Caki2 (cell line): ENCODE measurements at places on chromosomes 11 and 22.

- no peak for DNase-seq
These were observed 51.8 kb downstream of the SLC22A12 start for GRCh38 chr11:64642871-64643255.

DNA sequence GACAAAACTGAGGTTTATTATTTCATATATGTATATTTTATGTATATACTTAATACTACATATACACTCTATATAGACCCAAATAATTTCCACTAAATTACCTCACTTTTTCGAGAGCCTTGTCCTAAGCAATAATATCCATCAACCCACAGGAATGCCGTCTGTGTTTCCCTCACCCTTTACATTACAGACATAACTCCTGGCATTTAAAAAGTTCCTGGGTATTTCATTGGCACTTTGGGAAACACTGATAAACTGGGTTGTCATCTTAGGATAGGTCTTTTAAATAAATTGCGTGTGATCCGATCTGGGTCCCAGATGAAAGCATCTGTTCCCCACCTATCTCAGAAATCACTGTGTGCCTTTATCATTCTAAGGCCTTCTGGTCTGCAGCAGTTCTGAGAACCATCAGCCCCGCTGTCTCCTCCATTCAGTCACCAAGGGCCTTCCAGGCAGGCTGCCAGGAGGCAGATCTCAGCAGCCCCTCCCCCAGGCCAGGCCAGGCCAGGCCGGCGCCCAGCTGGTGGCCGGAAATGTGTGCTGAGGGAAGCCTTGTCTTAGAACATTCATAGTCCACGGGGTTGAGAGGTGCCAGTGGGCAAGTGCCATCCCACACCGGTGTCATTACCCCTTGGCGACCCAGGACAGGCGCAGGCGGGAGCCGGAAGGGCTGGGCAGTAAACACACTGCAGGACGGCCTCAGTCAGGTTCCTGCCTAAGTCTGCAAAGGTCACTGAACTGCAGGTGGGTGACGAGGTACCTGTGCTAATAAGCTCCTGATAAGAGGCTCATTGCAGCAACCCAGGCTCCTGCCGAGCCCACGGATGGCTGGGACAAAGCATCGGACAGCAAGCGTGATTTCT lies 3.3 kb downstream of the FGF19 start:
- DNase-seq = no peak

- DNase-seq = no peak
These were observed 26.0 kb downstream of the POU2AF1 start for GRCh38 chr11:111352935-111353710.

DNA sequence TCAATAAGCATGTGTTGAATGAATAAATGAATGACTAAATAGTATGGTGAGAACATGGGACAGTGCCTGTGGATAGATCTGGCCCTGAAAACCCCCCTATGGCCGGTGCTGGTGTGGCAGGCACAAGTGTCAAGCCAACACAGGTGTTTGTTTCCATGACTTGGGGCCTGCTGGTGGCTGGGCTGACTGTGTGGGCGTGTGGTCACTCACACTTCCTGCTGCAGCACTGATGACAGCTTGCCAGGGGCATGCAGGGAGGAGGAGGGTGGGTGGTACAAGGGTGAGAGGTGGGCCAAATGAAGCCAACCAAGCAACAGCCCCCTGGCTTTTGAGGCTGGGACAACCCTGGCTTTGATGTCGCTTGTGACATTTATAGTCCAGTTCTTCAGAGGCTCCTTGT lies 30.3 kb upstream of the ABCC8 start:
- no peak for DNase-seq

DNA sequence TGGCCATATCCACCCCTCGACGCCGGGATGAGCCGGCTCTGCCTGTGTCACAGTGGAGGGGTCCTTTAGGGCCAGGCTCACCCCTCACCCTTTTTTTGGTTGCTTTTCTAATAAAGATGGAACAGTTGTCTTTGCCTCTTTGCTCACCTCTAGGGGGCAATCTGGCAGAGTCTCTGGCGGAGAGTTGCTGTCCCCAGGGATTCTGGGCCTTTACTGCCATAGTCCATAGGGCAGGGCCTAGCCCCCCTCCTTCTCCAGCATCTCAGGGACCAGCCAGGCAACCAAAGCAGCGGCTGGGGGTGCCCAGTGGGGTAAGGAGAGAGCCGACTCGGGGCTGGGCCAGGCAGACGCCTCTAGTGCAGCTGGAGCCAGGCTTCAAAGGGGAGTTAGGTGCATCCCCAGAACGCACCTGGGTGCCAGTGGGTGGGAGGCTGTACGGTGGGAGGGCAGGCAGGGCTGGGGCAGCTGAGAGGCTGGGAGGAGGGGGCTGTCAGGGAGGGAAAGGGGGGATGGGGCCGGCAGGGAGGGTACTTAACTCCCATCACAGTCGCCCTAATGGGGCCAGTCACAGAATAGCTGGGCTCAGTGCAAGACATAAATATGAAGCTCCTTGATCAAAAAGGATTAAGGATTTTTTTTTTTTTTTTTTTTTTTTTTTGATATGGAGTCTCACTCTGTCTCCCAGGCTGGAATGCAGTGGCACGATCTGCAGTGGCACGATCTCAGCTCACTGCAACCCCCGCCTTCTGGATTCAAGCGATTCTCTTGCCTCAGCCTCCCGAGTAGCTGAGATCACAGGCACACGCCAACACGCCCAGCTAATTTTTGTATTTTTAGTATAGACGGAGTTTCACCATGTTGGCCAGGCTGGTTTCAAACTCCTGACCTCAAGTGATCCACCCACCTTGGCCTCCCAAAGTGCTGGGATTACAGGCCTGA lies 2.5 kb upstream of the SUSD2 start:
- DNase-seq = no peak

- no peak for DNase-seq
These were observed 884.5 kb downstream of the NTM start for GRCh38 chr11:132254906-132255305.

- DNase-seq = no peak
These were observed 30.7 kb upstream of the LMO1 start for GRCh38 chr11:8294251-8294935.

DNA sequence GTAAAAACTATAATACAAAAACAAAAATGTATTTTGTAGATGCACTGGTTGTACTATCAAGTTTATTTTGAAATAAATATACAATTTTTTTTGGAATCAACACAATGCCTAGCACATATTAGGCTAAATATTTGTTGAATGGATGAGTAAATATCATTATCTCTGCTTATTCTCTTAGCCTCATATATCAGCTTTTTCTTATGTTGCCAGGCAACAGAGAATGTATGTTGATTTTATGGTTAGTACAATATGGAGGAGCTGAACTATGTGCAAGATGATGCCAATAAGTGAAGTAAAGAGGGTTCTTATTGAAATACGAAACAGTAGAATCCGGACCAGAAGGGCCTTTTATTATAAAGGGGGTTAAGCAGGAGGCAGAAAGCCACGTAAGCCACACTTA lies 94.9 kb downstream of the FAR1 start:
- DNase-seq = no peak

DNA sequence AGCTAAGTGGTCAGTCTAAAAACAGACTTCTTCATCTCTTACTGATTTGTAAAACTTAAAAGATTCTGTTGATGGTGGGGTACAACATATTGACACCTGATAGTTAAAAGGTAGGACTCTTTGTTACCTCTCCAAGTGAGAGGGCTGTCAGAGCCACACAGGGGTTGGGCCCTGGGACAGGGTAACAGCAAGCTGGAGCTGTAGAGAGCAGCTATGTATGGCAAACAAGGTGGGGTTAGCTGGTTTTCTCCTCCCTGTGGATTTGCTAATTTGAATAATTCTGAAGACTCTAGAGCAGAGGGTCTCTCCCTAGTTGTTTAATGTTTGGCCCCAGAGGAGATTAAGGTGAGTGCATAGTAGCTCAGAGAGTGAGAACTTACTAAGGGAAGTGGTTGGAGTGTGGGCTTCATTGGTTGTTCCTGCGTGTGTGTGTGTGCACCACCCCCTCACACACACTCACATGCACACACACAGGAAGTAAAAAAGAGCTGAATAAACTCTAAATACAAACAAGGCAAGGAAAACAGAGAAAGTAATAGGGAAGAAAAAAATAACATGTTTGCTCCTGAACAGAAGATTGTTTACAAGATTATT lies 9.2 kb upstream of the GAS2 start:
- DNase-seq = no peak

DNA sequence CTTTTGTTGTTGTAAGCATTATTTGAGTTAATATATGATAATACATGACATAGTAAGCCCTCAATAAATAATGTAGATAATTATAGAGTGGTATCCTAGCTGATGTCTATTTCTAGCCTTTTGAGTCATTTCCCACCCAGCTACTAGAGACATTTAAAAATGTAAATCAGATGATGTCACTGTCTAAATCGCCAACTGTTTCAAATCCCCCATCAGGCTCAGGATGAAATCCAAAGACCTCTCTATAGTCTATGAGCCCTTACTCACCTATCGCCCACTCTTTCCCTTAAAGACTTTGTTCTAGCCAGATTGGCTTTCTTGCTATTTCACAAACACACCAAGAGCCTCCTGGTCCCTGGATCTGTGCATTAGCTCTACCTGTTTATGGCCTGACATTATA lies 135.4 kb upstream of the PLET1 start:
- DNase-seq = no peak

GRCh38 chr11:65188486-65188885 lies 6.8 kb downstream of the CAPN1 start:
- no peak for DNase-seq

- DNase-seq = no peak
These were observed 66.9 kb downstream of the AMOTL1 start for GRCh38 chr11:94834911-94835593.

- no peak for DNase-seq
These were observed 31.3 kb upstream of the RRM1 start for GRCh38 chr11:4063348-4063747.

GRCh38 chr11:8092587-8093424 lies 11.8 kb downstream of the TUB start:
- DNase-seq = peak; percentile 39

- no peak for DNase-seq
These were observed 89.9 kb upstream of the LDLRAD3 start for GRCh38 chr11:35853971-35854370.

- DNase-seq = no peak
These were observed 12.3 kb downstream of the TSPAN32 start for GRCh38 chr11:2314136-2314524.

DNA sequence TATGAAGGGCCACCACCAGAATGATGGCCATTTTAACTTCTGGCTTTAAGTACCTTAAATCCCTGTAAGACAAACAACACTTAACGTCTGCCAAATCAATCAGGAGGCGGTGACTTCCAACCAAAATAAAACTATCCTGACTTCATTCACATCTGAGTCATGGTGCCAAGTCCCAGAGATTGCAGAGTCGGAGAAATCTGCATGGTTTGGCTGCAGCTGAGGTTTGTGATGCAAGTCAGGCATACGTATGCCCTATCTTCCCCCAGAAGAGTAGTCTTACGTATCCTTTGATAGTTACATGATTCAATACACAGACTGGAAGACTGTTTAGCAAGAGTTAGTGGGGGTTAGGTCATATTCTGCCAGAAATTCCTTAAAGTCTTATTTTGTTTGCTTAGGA lies 1.7 kb upstream of the GAB2 start:
- DNase-seq = peak; percentile 20

DNA sequence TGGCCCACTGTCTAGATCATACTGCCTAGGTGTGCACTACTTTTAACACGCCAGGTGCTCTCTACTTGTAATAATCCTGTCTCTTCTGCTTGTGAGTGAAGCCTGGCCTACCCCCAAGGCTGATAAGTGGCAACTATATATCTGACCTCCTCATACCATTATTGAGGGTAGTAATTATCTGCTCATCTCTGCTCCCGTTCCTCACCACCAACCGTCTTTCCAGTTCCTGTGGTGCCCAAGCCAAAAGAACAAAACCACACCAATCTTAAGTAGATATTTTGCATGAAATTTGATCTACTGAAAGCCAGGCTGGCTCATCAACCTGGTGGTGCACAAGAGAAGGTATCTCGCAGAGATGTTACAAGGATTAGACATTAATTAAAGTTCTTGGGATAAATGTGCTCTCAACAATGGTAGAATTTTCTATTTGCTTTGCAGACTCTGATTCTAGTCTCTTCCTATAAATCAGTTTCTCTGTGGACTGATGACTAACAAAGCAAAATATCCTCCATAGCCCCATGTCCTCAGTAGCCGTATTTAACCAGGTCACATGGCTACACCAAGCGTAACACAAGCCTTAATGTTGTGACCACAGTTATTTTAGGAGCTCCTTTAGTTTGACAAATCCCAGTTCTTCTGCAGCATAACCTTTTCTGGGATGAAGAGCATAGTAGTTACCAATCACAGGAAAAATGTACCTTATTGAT lies 267.2 kb downstream of the NTM start:
- DNase-seq = no peak

- no peak for DNase-seq
These were observed at the start of gene OR9I1 for GRCh38 chr11:58125469-58125868. Gene OR9I1, minus strand, starts transcription at chr11:58125530. Its CDS starts 6,086 bp downstream, at chr11:58119444.

DNA sequence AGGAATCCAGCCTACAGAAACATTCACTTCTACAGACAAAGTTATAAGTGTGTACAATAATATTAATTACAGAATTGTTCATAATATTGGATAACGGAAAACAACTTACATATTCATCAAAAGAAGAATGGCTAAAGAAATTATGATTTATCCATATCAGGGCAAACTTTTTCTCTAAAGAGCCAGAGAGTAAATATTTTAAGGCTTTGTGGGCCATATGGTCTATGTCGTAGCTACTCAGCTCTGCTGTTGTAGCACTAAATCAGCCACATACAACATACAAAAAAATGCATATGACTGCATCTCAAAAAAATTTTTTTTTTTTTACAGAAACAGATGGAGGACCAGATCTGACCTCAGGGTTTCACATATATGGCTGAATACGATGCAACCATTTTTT lies 96.7 kb upstream of the GALNT18 start:
- no peak for DNase-seq

GRCh38 chr22:29302681-29303465 lies 3.6 kb upstream of the GAS2L1 start:
- DNase-seq = no peak
